ENCODE measurements at places on chromosomes 1 and 21.
A peak's percentile ranks its signal among the peaks of the same experiment; 100 is the strongest.

DNA sequence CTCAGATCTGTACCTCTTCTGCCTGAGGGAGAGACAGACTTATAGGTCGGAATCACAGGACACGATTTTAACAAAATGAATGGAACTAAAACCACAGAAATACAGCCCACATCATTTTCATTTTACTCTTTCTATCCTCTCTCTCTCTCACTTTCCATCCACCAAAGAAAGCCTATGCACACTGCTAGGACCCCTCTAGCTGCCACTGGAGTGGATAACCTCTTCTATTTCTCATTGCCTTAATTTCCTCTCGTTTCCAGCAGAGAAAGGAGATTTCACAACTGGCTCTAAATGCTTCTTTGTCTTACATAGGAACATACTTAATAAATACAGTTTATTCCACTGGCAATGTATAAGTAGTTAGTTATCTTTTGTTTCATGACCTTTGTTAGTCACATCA lies 867.8 kb upstream of the ADGRL4 start:
- no peaks in the 10 kb centered on the region for H3K36me3 ChIP-seq
- no peaks in the 10 kb centered on the region for H3K27me3 ChIP-seq
- H3K4me1 ChIP-seq = no peaks in the 10 kb centered on the region
- DNase-seq = no peak
- no peak overlapping the region for H3K4me3 ChIP-seq

- H3K4me3 ChIP-seq = no peak overlapping the region
- H3K36me3 ChIP-seq = peaks cover 26% of the 10 kb centered on the region
- H3K4me1 ChIP-seq = no peaks in the 10 kb centered on the region
- H3K27ac ChIP-seq = no peak overlapping the region
Observed at GRCh38 chr1:172041742-172042141, 200.4 kb downstream of the DNM3 start.

GRCh38 chr1:220527908-220528678 lies at the start of gene MARK1:
MARK1 (plus strand) TSS chr1:220528136; CDS start chr1:220528823, 687 bp downstream.
- peak within 1 kb of the TSS; percentile 74 for H3K4me3 ChIP-seq
- no peaks in the 10 kb centered on the region for H3K36me3 ChIP-seq
- no peaks in the 10 kb centered on the region for H3K4me1 ChIP-seq
- H3K27me3 ChIP-seq = no peaks in the 10 kb centered on the region
- DNase-seq = peak; percentile 33

GRCh38 chr1:34052565-34052964 lies 112.5 kb downstream of the CSMD2 start:
- H3K27ac ChIP-seq = no peak overlapping the region
- no peak for DNase-seq
- no peaks in the 10 kb centered on the region for H3K27me3 ChIP-seq
- H3K4me3 ChIP-seq = no peak overlapping the region

- peak overlapping the region; percentile 56 for H3K27ac ChIP-seq
- DNase-seq = no peak
- peaks cover 11% of the 10 kb centered on the region for H3K4me1 ChIP-seq
- H3K36me3 ChIP-seq = peaks cover 4% of the 10 kb centered on the region
Observed at GRCh38 chr1:30870035-30870434, 38.5 kb downstream of the SDC3 start.

DNA sequence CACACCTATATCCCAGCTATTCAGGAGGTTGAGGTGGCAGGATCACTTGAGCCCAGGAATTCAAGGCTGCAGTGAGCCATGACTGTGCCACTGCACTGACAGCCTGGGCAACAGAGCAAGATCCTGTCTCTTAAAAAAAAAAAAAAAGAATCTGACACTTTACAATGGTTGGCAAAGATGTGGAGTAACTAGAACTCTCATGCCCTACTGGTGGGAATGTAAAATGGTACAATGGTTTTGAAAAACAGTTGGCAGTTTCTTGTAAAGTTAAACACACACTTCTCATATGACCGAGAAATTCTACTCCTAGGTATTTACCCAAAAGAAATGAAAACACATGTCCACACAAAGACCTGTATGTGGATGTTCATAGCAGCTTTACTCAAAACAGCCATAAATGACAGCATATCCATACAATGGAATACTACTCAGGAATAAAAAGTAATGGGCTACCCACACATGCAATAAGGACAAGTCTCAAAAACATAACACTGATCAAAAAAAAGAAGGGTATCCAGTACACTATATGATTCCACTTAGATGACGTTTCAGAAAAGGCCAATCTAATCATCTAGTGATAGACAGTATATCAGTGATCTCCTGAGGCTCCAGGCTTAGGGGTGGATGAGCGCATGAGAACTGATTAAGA lies 58.1 kb downstream of the HLCS start:
- H3K36me3 ChIP-seq = no peaks in the 10 kb centered on the region
- DNase-seq = no peak
- H3K4me1 ChIP-seq = no peaks in the 10 kb centered on the region
- H3K27ac ChIP-seq = no peak overlapping the region
- no peak overlapping the region for H3K4me3 ChIP-seq
- H3K27me3 ChIP-seq = no peaks in the 10 kb centered on the region
